Esophagus (tissue), 2 donors: ENCODE measurements at places on chromosomes 12 and 14. TPM values are rescaled to one million over a fixed set of nuclear protein-coding genes. Genes with fewer than 3 reads are reported as not detected.

Gene SLCO1B3
- 0.15 TPM for polyA plus RNA-seq

Gene TNFAIP2
- polyA plus RNA-seq = 93.7 TPM

Gene LRIG3
- 9.9 TPM for polyA plus RNA-seq

Gene CSRP2
- 91.5 TPM for polyA plus RNA-seq

Gene SUSD6
- 30.3 TPM for polyA plus RNA-seq

Gene DHRS2
- polyA plus RNA-seq = 0.14 TPM

Gene TAS2R42
- polyA plus RNA-seq = not detected

Gene NRIP2
- 0.47 TPM for polyA plus RNA-seq

Gene TEX52
- polyA plus RNA-seq = not detected

Gene SLC25A47
- polyA plus RNA-seq = 0.01 TPM

Gene DHH
- polyA plus RNA-seq = 0.21 TPM

Gene KRT77
- polyA plus RNA-seq = not detected

Gene SELPLG
- 0.86 TPM for polyA plus RNA-seq
